Fibroblast of skin of right biceps (primary cell): ENCODE measurements at places on chromosomes 5 and 9.

DNA sequence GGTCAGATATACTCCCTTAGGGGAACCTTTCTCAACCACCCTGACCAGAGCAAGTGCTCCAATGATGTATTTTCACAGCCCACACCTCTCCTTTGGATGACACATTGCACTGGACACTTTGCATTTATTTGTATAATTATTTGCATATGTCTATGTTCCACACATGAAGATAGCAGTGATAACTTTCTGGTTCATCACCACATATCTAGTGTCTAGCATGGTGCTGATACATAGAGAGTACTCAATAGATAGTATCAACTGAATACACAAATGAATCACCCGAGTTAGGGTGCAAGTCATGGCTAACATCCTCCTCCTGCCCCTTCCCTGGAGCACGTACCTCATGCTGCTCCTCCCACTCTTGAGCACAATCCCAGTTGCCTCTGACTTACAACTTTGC lies 617.6 kb downstream of the EBF1 start:
- peak; percentile 67 for DNase-seq

- DNase-seq: no peak
Measured at GRCh38 chr5:60843386-60843935, 608 bp downstream of the ELOVL7 start.

DNA sequence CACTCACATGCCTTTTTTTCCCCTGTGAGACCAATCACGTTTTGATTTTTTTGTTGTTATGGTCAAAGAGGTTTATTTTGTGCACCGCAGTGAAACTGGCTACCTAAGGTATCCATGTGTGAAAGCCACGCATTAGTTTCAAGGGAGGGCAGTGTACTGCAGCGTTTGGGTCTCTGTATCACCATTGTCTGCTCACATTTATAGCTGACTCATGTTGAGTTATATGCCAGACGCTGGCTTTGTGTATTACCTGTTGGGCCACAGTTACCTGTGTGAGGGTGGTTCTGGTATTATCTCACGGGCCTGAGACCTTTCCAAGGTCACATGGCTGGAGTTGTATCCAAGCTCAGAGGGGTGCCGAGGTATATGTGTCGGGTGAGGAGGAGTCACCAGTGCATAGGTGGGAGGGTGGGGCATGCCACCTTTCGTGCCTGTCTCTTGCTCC lies 75.8 kb downstream of the ARHGAP26 start:
- no peak for DNase-seq

- DNase-seq: no peak
Measured at GRCh38 chr5:635306-636055, 23.3 kb downstream of the CEP72 start.

- DNase-seq: peak; percentile 13
Measured at GRCh38 chr5:170520372-170520771, 16.6 kb downstream of the KCNIP1 start.

DNA sequence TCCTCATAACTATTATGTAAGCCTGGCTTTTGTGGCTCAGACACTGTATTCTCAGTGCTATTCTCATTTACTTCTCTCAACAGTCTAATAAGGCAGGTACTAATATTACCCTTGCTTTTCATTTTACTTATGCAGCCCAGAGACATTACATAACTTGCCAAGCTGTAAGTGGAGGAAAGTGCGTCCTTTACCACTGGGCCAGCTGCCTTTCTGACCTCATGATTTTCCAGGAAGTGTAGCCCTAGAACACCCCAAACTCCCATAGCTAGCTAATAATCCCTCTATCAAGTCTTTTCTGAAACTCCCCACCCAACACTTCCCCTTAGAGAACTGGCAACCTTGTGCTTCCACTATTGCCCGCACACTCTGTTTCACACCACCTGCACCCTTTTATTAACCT lies 192.9 kb upstream of the HMHB1 start:
- no peak for DNase-seq

GRCh38 chr5:137055271-137055872 lies 443.8 kb downstream of the SPOCK1 start:
- no peak for DNase-seq

DNA sequence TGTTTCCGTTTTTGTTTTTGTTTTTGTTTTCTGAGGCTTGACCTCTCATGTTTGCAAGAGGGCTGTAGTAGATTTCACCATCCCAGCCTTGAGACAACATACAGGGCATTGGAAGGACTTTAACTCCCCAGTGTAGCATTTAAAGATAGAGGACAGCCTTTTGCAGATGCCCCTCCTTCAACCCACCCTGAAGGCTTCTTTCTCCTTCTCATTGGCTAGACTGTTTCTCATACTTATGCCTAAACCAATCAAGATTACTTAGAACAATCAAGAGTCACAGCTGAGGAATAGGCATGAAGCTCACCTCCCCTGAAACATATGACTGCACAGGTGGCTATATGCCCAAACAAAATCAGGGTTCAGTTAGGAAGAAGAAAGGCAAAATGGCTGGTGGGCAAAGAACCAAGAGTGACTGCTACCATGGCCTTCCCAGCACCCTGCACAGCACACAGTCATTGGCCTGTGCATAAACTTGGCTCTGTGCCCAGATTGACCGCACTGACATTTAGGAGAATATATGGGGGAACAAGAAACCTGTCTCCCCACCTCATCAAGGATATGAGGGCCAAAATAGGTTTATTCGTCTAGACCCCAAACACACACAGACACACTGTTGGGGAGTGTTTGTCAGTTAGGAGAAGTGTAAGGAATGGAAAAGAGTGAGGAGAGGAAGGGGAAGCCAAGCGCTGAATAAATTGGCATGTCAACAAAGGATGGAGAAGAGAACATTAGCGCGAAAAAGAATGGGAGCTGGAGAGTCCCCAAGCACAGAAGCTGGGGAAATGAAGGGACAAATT lies 137.3 kb upstream of the RANBP3L start:
- no peak for DNase-seq

- no peak for DNase-seq
Measured at GRCh38 chr9:2298217-2298616, 283.1 kb downstream of the SMARCA2 start.

- peak; percentile 10 for DNase-seq
Measured at GRCh38 chr9:120538339-120538738, 41.6 kb downstream of the CDK5RAP2 start.

GRCh38 chr9:130932255-130933079 lies 6.6 kb downstream of the FIBCD1 start:
- DNase-seq: peak; percentile 38

DNA sequence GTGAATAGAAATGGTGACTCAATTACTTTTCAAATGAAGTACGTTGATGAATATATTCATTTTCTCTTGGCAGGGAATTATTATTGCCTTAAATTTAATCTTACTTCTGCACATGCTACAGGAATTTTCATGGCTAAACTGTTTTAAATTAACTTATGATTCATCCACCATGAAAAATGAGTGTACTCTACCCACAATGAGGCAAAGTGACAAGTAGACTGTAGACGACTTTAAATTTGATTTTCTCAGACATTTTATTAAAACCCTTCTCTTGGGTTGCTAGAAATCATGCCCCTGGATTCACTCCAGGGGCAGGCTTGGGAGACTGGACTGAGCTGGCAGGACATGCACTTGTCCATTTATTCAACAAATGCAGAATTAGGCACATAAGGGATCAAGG lies 23.5 kb upstream of the ERAP2 start:
- DNase-seq: peak; percentile 73
